ENCODE measurements at places on chromosomes 1 and 21.

- DNase-seq: no peak
These were observed 695 bp upstream of the NTPCR start for GRCh38 chr1:232949636-232950196.

- no peak for DNase-seq
These were observed 78.2 kb downstream of the RAP1GAP start for GRCh38 chr1:21590934-21591333.

GRCh38 chr1:98991127-98992012 is 13.3 kb downstream of the PLPPR5 start:
- peak; percentile 77 for DNase-seq

DNA sequence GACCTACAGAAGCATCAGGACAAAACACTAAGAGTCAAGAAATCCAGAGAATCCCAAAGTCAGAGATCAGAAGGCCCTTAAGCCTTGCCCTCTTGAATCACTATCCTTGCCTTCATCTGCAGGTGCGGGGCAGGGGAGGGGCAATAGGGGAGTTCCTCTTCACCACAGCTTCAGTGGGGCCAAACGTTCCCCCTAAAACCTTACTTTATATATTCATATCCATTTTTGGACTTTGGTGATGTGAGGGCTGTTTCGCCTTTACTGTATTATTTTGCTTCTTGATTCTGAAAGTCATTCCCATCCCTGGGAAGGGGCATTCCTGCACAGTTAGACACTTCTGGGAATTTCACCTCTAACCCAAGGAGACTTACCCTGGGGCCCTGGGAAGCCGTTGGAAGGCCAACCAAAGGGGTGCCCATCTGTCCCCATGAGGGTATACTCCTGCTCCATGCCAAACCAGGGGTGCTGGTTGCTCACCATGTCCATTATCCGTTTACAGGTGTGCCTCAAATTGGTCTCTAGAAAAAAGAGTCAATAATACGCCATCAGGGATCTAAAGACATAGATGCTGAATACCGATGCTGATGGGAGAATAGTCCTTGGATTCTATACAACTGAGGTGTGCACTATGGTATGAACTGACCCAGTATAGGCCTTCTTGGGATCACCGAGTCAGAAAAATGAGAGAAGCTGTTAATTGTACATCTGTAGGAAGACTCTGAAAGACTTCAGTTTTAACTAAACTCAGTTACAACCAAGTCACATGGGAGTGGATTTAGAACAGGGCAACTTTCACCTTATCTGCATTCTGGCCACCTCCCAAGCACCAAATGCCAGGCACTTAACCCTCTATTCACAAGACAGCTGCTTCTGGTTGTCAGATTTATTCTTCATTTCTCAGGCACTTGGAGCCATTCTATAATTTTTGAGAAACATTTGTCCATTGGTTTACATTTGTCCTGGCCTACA is 5.4 kb downstream of the GLUL start:
- no peak for DNase-seq

- DNase-seq: no peak
These were observed 14.3 kb upstream of the GNL2 start for GRCh38 chr1:37609994-37610393.

Measured in stromal cell of bone marrow (primary cell).